ENCODE measurements at places on chromosomes 6 and 20.

DNA sequence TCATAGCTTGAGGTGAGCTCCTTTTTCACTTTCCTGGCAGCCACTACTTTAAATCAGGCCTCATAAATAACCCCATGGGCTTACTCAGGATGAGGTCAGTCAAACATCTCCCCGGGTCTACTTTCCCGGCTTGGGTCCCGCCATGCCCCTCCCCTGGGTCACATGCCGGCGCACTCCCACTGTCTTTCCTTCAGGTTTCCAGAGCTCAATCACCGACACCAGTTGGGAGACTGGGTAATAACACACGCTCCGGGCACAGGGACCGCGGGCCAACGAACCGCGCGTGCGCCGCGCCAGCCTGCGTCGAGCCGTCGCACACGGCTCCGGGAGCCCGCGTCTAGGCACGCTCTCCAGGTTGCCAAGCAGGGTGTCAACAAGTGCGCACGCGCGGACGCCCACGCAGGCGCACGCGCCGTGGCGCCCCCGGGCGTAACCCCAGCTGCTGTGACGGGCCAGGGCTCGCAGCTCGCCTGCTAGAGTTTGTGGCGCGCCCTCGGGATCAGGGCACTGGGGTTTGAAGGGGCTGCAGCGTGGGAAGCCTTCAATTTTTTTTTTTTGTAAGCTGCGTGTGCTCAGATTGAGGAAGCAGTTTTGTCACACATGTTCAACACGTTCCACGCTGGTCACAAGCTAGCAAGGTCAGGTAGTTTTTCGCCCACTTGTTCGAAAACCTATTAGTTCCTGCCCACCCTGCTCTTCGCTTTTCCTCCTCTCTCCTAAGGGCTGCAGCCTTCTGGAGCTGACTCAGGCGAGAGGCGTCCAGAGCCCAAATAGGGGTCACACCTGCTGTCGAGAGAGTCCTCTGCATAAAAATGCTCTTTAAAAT lies 31.8 kb downstream of the TFAP2B start:
- no peak for DNase-seq

DNA sequence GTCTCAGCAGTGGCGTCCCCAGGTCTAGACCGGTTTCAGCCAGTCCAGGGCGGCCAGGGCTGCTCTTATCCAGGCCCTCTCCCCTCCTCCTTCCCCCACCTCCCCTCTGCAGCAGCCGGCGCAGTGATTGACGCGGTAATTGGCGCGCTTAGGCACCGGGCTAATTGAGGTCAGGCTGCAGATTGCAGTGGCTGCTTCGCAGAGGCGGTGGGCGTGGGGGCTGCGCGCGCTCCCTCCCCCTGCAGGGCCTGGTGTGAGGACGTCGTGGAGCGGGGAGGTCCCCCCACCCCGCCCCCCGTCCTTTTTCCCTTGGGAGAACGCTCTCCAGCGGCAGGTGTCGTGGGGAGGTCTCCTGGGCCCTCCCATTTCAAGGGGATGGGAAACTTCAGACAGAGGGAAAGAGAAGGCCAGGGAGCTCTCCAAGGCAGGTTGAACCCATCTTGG lies 70.4 kb upstream of the BLCAP start:
- no peak for DNase-seq

GRCh38 chr6:54861905-54862616 lies 15.5 kb downstream of the FAM83B start:
- no peak for DNase-seq

DNA sequence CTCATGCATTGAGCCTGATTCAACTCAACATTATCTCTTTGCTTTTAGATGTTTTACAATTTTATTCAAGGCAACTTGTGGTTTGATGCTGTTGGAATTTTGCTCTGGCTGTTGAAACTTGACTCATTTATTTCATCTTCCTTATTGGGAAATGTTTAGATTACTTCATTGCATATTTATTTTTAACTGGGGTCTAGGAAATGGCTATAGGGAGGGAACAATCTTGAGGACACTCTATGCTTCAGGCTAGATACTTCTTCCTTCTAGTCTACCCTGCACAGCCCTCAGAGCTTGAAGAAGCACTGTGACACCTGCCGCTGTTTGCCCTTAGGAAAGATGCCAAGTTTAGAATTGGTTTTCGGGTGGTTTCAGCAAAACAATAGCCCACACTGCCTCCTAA lies 183.4 kb downstream of the ADGRG6 start:
- no peak for DNase-seq

- DNase-seq = no peak
These were observed 30.6 kb downstream of the RBM24 start for GRCh38 chr6:17311595-17312311.

DNA sequence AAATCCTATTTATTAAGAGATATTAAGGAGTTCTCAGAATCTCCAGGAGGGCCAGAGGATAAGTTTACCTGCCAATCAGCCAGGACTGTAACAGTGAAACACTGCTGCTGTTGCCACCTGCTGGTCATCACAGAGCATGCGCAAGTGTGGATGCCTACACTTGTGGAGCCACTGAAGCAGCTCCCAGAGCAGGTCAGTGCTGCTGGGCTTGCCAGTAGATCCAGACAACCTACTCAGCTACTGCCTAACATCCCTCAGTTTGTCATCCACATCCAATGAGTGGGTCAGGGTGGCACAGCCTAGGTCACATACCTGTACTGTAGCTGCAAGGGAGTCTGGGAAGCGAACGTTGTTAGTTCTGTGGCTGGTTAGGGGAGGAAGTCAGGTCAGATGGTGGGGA lies 18.3 kb upstream of the NHSL1 start:
- no peak for DNase-seq

GRCh38 chr6:4085332-4085700 lies 6.4 kb upstream of the FAM217A start:
- no peak for DNase-seq

- no peak for DNase-seq
These were observed 261.2 kb downstream of the HIVEP2 start for GRCh38 chr6:142683714-142684141.

DNA sequence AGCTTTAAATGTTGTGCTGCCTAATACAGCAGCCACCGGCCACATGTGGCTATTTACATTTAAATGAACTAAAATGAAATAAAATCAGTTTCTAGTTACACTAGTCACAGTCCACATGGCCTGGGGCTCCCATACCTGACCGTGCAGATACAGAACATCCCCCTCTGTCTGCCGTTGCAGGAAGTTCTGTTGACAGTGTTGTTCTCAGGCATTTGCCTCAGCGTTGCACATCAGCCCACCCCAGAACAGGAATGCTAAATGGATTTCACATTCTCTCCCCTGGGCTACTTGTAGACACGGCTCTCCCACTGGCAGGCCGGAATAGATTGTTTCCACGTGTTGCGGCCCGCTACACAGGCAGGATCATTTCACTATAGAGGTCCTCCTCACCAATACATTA lies 26.3 kb downstream of the JAG1 start:
- peak; percentile 69 for DNase-seq

DNA sequence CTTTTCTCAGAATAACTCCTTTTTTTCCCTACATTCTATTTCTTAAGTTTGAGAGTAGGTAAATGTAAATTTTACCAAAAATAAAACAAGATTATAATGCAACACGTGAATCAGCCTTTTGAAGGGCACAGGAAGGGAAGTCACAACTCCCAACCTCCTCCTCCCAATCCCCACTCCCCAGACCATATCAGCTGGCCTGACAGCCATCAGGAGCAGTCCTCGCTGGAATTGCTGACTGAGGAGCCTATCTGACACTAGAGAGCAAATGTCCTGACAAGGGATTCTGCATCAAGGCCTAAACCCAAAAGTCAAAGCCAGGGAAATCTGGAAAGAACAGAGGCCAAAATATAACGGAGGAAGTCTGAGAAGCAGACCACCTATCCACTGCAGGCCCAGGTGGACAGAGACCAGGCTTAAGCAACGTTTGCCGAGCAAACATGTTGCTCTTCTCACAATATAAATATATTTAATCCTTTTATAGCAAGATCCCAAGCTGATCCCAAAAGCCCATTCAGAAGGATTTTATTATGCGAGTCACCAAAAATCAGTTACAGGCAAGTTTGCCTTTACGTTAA lies 2.5 kb downstream of the RRAGD start:
- no peak for DNase-seq

- peak; percentile 31 for DNase-seq
These were observed 4.3 kb upstream of the BTN3A2 start for GRCh38 chr6:26360451-26361416.

DNA sequence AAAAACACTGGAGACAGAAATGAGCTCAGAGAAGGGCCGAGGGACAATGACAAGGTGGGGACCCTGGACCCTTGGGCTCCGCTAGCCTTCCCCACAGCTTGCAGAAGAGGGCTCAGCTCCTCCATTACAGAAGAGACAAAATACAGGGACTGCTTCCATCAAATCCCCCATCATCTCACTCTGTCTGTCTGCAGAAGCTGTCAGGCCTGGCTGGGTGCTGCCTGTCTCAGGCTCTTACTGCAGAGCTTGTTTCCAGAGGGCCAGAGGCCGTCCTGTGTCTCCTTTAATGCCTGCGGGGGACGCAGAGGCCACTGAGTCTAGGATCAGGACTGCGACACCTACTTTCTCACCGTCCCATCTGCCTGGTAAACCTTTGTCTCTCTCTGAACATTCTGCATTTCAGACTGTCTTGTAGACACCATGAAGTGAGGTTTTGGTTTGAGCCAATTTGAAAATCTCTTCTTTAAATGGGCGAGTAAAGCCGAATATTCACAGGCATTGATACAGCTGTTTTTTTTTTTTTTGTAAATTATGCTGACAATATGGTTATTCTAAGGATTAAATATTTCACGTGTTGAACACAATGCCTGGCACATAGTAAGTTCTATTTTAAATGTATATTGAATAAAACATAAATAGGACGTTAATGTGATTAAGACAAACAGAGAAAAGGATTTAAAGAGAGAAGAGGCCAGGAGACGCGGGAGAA lies 28.3 kb downstream of the RNASET2 start:
- DNase-seq = no peak

DNA sequence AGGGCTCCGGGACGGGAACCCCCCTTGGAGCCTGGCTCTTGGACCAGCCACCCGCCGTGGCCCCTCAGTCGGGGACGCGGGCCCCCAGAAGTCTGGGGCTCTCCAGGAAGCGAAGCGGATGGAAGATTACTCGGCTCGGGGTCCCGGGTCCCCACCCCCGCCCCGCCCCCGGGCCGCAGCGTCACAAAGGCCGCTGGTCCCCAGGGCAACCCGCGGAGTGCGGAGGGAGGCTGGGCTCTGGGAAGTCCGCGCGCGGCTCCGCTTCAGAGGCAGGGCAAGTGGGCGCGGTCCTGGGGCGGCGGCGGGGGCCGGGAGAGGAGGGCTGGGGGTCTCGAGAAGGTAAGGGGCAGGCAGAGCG lies at the start of gene FNDC11:
Gene FNDC11, plus strand, starts transcription at position 227 of the 358 bp plus-strand sequence. CDS start 1,505 bp downstream, outside the sequence.
- no peak for DNase-seq

- DNase-seq = no peak
These were observed 14.7 kb downstream of the DNAAF9 start for GRCh38 chr20:3392756-3393155.

DNA sequence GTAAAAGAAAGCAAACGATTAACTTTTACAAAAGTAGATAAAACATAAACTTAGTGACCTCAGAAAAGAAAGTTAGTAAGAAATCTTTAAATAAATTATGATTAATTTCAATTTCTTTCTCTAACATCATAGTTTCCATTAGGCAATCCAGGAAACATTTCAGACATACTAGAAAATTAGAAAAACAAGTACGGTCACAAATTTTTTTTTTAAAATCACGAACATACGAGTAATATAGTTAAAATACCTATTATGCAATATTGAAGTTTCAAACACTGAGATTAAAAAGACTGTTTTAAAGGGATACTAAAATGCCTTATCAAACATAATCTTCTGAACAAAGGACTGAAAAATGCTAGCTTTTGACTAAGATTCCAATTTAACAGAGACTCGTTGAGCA lies 26.2 kb downstream of the NOL7 start:
- no peak for DNase-seq

GRCh38 chr6:21263531-21264287 lies 329.8 kb upstream of the SOX4 start:
- no peak for DNase-seq

DNA sequence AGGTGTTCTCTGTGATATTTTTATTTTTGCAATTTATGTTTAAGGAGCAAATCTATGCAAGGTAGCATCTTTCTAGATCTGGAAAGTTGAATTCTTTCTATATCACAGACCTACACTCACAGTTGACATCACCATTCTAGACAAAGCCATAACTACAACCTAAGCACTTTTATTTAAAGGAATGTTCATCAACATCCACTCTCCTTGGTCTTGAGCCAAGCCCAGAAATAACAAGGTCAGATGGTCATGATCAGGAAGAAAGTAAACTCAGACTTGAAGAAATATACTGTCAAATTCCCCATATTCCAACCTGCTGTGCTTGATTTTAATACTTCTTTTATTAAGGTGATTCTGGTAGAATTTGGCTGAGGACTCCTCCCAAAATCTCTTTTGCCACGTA lies 32.2 kb downstream of the MMUT start:
- DNase-seq = no peak

- DNase-seq = no peak
These were observed 129.0 kb downstream of the REV3L start for GRCh38 chr6:111353912-111354462.

GRCh38 chr6:151280859-151281258 lies 41.1 kb downstream of the AKAP12 start:
- DNase-seq = no peak

DNA sequence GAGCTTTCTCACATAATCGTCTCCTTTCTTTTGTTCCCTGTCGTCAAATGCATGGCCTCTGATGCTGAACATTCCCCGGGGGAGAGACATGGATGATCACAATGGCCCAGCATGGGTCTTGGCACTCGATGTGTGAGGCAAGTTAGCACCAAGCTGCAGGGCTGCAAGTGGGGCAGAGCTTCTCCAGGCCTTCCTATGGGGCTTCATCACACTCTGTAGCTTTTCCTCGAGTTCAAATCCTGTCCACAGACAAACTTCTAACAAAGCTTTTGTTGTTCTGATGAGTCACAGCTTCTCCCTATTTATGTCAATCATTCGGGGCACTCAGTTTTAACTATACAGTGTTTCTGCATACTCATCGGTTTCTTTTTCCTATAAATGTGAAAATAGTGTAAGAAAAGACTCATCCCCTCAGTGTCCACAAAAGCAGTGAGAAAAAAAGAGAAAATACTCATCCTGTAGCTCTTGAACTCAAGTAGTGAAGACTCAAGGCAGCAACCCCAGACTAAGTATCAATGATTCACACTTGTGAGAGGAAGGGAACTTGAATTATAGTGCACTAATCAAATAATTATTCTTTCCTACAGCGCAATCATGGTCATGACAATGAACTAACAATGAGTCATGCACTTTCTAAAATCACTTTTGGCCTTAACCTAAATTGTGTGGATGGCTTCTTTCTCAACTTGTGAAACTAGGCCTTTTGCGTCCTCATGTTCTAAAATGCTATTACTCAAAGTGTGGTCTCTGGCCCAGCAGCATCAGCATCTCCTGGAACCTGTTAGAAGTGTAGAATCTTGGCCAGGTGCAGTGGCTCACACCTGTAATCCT lies 68.4 kb upstream of the NOX3 start:
- DNase-seq = no peak

GRCh38 chr6:31368461-31368860 lies 11.5 kb upstream of the HLA-B start:
- no peak for DNase-seq

GRCh38 chr6:89787660-89788328 lies 31.8 kb downstream of the MDN1 start:
- DNase-seq = no peak
